ENCODE measurements at places on chromosomes 2 and 18.
A peak's percentile ranks its signal among the peaks of the same experiment; 100 is the strongest.

- no peaks in the 10 kb centered on the region for H3K27me3 ChIP-seq
- H3K4me1 ChIP-seq = no peaks in the 10 kb centered on the region
- H3K36me3 ChIP-seq = no peaks in the 10 kb centered on the region
Measured at GRCh38 chr2:122635686-122636085, 880.2 kb downstream of the TSN start.

GRCh38 chr2:20632446-20632990 lies 18.4 kb downstream of the HS1BP3 start:
- H3K27me3 ChIP-seq = no peaks in the 10 kb centered on the region
- H3K4me3 ChIP-seq = no peak overlapping the region
- H3K36me3 ChIP-seq = peaks cover 2% of the 10 kb centered on the region
- H3K27ac ChIP-seq = no peak overlapping the region
- no peak for DNase-seq

- no peaks in the 10 kb centered on the region for H3K27me3 ChIP-seq
- DNase-seq = no peak
- peaks cover 3% of the 10 kb centered on the region for H3K36me3 ChIP-seq
- H3K4me1 ChIP-seq = peaks cover 57% of the 10 kb centered on the region
- H3K4me3 ChIP-seq = no peak overlapping the region
Measured at GRCh38 chr2:7516484-7517063, 599.4 kb downstream of the RNF144A start.

- H3K27ac ChIP-seq = no peak overlapping the region
- no peaks in the 10 kb centered on the region for H3K36me3 ChIP-seq
- no peaks in the 10 kb centered on the region for H3K27me3 ChIP-seq
- no peak for DNase-seq
- peaks cover 10% of the 10 kb centered on the region for H3K4me1 ChIP-seq
Measured at GRCh38 chr2:162126111-162126519, 25.9 kb downstream of the GCG start.

DNA sequence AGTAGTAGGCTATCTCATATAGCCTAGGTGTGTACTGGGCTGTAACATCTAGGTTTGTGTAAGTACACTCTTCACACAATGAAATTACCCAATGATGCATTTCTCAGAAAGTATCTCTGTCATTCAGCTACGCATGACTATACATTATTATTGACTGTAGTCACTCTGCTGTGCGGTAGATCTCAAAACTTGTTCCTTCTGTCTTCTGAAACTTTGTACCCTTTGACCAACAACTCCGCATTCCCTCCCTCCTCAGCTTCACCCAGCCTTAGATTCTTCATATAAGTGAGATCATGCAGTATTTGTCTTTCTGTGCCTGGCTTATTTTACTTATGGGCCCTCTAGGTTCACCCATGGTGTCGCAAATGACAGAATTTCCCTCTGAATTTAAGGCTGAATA lies 49.0 kb downstream of the TAF1B start:
- H3K4me3 ChIP-seq = no peak overlapping the region
- H3K27me3 ChIP-seq = no peaks in the 10 kb centered on the region
- H3K4me1 ChIP-seq = peaks cover 15% of the 10 kb centered on the region
- no peak for DNase-seq
- peaks cover 32% of the 10 kb centered on the region for H3K36me3 ChIP-seq

- H3K36me3 ChIP-seq = no peaks in the 10 kb centered on the region
- no peak for DNase-seq
- no peaks in the 10 kb centered on the region for H3K27me3 ChIP-seq
- H3K27ac ChIP-seq = no peak overlapping the region
- H3K4me1 ChIP-seq = no peaks in the 10 kb centered on the region
- H3K4me3 ChIP-seq = no peak overlapping the region
Measured at GRCh38 chr2:46158661-46159060, 138.5 kb upstream of the EPAS1 start.

DNA sequence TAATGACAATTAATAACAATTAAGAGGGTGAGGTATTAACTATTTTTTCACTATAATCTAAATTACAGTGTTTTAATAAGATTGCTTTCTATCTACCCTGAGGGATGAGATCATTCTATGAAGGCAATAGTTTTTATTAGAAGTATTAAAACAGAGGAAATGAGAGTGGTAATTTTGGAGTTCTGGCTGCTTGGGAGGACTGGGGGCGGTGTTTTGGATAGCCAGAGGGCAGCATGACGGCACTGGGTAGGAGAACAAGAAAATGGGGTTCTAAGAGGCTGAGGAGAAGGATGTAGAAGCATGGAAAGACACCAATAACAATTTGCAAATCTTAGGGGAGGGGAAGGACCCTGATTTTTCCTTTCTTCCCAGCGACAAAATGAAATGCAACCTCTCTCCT lies 5.1 kb upstream of the DNAJC5G start:
- H3K27me3 ChIP-seq = peaks cover 14% of the 10 kb centered on the region
- peaks cover 4% of the 10 kb centered on the region for H3K4me1 ChIP-seq
- H3K36me3 ChIP-seq = no peaks in the 10 kb centered on the region
- H3K27ac ChIP-seq = no peak overlapping the region
- H3K4me3 ChIP-seq = no peak overlapping the region
- no peak for DNase-seq

DNA sequence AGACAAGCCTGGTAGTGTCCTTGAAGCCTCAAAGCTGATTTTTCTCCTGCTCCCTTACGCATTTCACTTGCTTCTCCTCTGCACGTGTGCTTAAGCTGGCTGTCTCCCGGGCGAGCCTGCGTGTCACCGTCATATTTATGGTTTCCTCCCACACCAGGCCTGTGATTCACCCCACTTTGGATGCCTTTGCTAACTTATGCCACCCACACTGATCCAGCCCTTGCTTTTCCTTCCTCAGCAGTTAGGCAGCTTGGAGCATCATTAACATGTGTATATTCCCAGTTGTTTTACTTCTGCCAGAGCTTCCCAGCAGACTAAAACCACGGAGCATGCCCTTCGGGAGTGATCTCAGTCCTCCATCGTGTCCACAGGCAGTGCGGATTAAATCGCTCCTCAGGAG lies 2.2 kb downstream of the ST3GAL5 start:
- peaks cover 15% of the 10 kb centered on the region for H3K36me3 ChIP-seq
- H3K4me1 ChIP-seq = peaks cover 62% of the 10 kb centered on the region
- H3K27ac ChIP-seq = peak overlapping the region; percentile 85
- peak; percentile 67 for DNase-seq
- no peaks in the 10 kb centered on the region for H3K27me3 ChIP-seq

- peaks cover 10% of the 10 kb centered on the region for H3K4me1 ChIP-seq
- H3K27ac ChIP-seq = no peak overlapping the region
- H3K27me3 ChIP-seq = peaks cover 46% of the 10 kb centered on the region
Measured at GRCh38 chr2:29923110-29923721, 1.8 kb upstream of the ALK start.

- H3K4me1 ChIP-seq = no peaks in the 10 kb centered on the region
- no peak overlapping the region for H3K27ac ChIP-seq
- no peaks in the 10 kb centered on the region for H3K27me3 ChIP-seq
Measured at GRCh38 chr2:80896576-80896975, 592.0 kb upstream of the LRRTM1 start.

GRCh38 chr2:96097441-96097840 lies 18.9 kb downstream of the ADRA2B start:
- no peaks in the 10 kb centered on the region for H3K36me3 ChIP-seq
- no peaks in the 10 kb centered on the region for H3K4me1 ChIP-seq
- no peak for DNase-seq
- no peak overlapping the region for H3K4me3 ChIP-seq
- no peak overlapping the region for H3K27ac ChIP-seq

GRCh38 chr18:57022716-57023115 lies 124.2 kb upstream of the BOD1L2 start:
- peaks cover 16% of the 10 kb centered on the region for H3K36me3 ChIP-seq
- H3K27ac ChIP-seq = no peak overlapping the region
- DNase-seq = no peak

GRCh38 chr2:208150956-208151355 lies 5.0 kb upstream of the CRYGB start:
- no peak overlapping the region for H3K4me3 ChIP-seq
- no peaks in the 10 kb centered on the region for H3K4me1 ChIP-seq
- H3K27me3 ChIP-seq = no peaks in the 10 kb centered on the region
- no peak for DNase-seq
- no peak overlapping the region for H3K27ac ChIP-seq

DNA sequence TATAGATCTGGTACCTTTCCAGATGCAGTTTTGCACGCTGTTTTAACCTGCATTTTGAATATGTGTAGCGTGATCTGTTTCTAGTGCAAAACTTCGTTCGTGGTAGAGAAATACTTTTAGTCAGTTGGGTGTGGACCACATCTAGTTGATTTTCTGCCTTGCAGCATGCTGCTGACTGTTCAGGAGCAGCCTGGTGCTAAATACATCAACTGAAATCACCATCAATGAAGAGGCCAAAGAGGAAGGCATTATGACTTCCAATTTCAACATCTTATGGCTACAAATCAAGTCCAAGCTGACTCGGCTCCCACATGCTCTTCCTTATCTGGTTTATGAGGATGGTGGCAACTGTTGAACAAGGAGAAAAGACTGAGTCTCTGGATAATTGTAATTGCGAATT lies 298.5 kb downstream of the ZNF521 start:
- H3K27me3 ChIP-seq = no peaks in the 10 kb centered on the region
- no peak overlapping the region for H3K27ac ChIP-seq
- H3K36me3 ChIP-seq = no peaks in the 10 kb centered on the region
- no peaks in the 10 kb centered on the region for H3K4me1 ChIP-seq

DNA sequence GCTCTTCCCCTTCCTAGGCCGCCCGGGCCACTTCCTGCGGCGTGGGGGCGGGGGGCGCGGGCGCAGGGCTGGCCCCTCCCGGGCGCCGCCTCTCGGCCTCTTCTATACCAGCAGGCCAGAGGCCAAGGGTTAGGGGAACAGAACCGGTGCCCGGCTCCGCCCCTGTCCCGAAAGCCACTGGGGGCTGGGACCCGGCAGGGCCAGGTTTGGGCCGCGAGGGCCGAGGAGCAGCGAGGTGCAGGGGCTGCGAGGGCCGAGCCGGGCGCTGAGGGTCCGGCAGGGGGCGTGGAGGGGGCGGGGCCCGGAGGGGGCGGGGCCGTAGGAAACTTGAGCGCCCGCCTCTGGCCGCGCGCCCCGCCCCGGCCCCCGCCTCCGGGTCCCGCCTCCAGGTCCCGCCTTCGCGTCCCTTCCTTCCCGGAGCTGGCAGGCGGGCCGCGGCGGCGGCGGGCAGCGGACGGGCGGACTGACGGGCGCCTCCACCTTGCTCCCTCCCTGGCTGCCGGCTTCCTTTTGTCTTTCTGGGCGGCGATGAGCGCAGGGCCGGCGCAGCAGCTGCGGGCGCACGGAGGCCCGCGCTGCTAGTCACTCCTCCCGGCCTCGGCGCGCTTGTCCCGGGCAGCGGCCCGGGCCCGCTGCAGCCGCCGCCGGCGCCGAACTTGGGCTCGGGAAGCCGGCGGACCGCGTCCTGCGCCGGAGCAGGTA lies at the start of gene HPCAL1:
TSS of gene HPCAL1 (plus strand) at position 426 of the 702 bp plus-strand sequence. CDS start 116,854 bp downstream, outside the sequence.
- DNase-seq = peak; percentile 88
- peaks cover 76% of the 10 kb centered on the region for H3K4me1 ChIP-seq
- peaks cover 4% of the 10 kb centered on the region for H3K36me3 ChIP-seq
- peak within 1 kb of the TSS; percentile 88 for H3K27ac ChIP-seq
- H3K4me3 ChIP-seq = peak within 1 kb of the TSS; percentile 97
- H3K27me3 ChIP-seq = no peaks in the 10 kb centered on the region

DNA sequence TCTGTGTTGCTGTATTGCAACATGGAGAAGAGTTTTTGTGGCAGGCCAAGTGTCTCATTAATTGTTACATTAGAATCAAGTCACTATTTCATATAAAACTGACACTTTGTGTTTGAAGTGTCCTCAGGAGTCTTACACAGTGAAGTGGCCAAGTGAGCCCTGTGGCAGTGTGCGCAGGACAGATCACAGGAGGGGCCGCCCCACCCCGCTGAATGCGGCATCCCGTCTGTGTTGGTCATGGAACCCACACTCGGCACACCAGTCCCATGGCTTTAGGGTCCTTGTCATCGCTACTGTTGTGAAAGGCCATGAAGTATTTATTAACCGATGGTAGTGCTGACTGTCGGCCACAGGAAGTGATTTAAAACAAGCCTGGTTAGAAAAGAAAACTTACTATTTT lies 144.7 kb upstream of the NFATC1 start:
- H3K36me3 ChIP-seq = peaks cover 7% of the 10 kb centered on the region
- H3K4me1 ChIP-seq = peaks cover 29% of the 10 kb centered on the region
- H3K27me3 ChIP-seq = no peaks in the 10 kb centered on the region
- no peak overlapping the region for H3K27ac ChIP-seq
- no peak overlapping the region for H3K4me3 ChIP-seq

DNA sequence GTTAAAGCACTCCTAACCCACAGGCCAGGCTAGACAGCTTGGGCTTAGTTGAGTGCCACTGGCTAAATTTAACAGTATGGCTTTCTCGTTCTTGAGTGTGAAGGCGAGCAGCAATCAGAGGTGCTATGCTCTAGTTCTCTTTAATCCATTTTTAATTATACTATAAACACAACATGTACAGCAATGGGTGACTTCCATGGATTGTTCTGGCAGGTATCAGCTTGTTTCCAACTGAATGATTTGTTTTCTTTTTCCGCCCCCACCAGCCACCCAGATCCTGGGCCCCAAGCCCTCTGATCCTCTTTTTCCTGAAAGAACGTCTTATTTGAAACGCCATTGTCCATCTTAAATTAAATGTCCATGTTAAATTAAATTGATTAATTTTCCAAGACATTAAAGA lies 244.8 kb downstream of the IKZF2 start:
- no peak overlapping the region for H3K4me3 ChIP-seq
- no peak for DNase-seq
- H3K27ac ChIP-seq = no peak overlapping the region
- no peaks in the 10 kb centered on the region for H3K27me3 ChIP-seq
- no peaks in the 10 kb centered on the region for H3K36me3 ChIP-seq

DNA sequence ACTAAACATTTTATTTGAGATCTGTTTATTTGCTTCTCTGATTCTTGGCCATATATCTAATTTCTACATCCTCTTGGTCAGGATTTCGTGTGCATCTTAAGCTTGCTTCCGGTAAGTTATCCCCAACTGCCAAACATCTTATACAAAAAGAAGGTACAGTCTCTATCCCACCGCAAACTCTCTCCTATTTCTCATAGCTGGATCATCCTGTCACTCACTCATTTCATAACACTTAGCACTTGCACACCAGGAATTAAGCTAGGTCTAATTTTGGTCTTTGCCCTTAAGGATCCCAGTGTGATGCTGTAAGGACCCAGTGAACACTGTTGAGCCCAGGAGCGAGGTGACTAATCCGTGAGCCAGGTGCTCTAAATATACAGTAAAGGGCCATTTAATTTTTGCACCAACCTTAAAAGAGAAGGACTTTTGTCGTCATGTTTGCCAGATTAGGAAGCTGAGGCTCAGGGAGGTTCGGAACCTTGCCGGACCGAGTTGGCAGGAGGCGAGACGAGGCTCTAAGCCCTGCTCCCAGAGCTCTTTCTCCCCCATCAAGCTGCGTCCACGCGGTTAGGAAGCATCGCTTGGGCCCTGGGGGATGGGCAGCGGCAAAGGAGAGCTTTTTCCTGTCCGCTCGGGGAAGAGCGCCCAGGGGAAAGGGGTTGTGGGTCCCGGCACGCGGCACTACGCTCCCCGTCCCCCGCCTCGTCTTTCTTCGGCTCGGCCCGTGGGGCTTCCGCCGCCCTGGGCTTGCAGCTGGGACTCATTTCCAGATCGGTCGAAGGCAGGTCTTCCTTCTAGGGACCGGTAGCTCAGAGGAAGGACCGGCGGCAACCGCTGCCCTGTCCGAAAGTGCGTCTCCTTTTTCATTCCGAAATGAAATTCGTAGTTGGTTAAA lies 4.1 kb upstream of the ITPRIPL1 start:
- H3K27me3 ChIP-seq = peaks cover 2% of the 10 kb centered on the region
- peak; percentile 44 for DNase-seq
- H3K4me3 ChIP-seq = peak overlapping the region; percentile 81
- peaks cover 73% of the 10 kb centered on the region for H3K4me1 ChIP-seq

GRCh38 chr18:35072616-35073015 lies 31.4 kb downstream of the MAPRE2 start:
- DNase-seq = no peak
- no peak overlapping the region for H3K4me3 ChIP-seq
- peaks cover 41% of the 10 kb centered on the region for H3K36me3 ChIP-seq
- H3K27ac ChIP-seq = no peak overlapping the region
